ENCODE measurements at places on chromosomes 5 and 9. TPM values are rescaled to one million over a fixed set of nuclear protein-coding genes. Genes with fewer than 3 reads are reported as not detected.

GRCh38 chr9:69768716-69769115, 8.9 kb upstream of the PTAR1 start:
- no peaks in the 10 kb centered on the region for H3K4me1 ChIP-seq
- no peak overlapping the region for H3K27ac ChIP-seq
- H3K4me3 ChIP-seq: no peak overlapping the region
- no peak for DNase-seq
- no peaks in the 10 kb centered on the region for H3K27me3 ChIP-seq

DNA sequence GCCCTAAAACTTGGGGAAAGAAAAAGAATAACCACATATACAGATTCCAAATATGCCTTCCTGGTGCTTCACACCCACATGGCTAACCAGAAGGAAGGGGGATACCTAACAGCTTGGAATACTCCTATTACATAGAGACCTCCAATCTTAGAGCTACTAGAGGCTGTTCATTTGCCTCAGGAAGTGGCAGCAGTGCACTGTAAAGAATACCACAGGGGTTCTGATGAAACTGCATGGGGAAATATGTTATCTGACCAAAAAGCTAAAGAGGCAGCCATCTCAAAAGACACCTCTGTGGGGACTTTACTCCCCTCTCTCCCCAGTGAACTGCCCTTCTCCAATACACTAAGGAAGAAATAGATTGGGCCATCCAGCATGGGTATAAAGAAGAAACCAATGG, 66.4 kb downstream of the CDKN2A start:
- H3K4me1 ChIP-seq: no peaks in the 10 kb centered on the region
- H3K27ac ChIP-seq: no peak overlapping the region
- DNase-seq: no peak
- no peaks in the 10 kb centered on the region for H3K27me3 ChIP-seq

Gene PTGDS
- total RNA-seq: 39.5 TPM

- peak overlapping the region; percentile 57 for H3K4me3 ChIP-seq
- H3K4me1 ChIP-seq: peaks cover 18% of the 10 kb centered on the region
- H3K36me3 ChIP-seq: no peaks in the 10 kb centered on the region
- H3K27ac ChIP-seq: peak overlapping the region; percentile 66
Measured at GRCh38 chr5:98770911-98771322, 2.5 kb upstream of the RGMB start.

GRCh38 chr9:36930941-36931340, 103.1 kb downstream of the PAX5 start:
- no peak overlapping the region for H3K27ac ChIP-seq
- DNase-seq: no peak
- H3K36me3 ChIP-seq: no peaks in the 10 kb centered on the region
- no peak overlapping the region for H3K4me3 ChIP-seq
- no peaks in the 10 kb centered on the region for H3K4me1 ChIP-seq

Gene FOXD4L5
- total RNA-seq: 0.54 TPM

GRCh38 chr5:112682621-112683061, 55.0 kb upstream of the APC start:
- H3K4me3 ChIP-seq: no peak overlapping the region
- H3K36me3 ChIP-seq: no peaks in the 10 kb centered on the region
- H3K27ac ChIP-seq: no peak overlapping the region
- H3K27me3 ChIP-seq: no peaks in the 10 kb centered on the region

GRCh38 chr5:107456281-107456715, 214.4 kb downstream of the EFNA5 start:
- H3K4me1 ChIP-seq: no peaks in the 10 kb centered on the region
- H3K4me3 ChIP-seq: no peak overlapping the region
- no peak overlapping the region for H3K27ac ChIP-seq
- H3K36me3 ChIP-seq: no peaks in the 10 kb centered on the region
- no peaks in the 10 kb centered on the region for H3K27me3 ChIP-seq
- DNase-seq: no peak

DNA sequence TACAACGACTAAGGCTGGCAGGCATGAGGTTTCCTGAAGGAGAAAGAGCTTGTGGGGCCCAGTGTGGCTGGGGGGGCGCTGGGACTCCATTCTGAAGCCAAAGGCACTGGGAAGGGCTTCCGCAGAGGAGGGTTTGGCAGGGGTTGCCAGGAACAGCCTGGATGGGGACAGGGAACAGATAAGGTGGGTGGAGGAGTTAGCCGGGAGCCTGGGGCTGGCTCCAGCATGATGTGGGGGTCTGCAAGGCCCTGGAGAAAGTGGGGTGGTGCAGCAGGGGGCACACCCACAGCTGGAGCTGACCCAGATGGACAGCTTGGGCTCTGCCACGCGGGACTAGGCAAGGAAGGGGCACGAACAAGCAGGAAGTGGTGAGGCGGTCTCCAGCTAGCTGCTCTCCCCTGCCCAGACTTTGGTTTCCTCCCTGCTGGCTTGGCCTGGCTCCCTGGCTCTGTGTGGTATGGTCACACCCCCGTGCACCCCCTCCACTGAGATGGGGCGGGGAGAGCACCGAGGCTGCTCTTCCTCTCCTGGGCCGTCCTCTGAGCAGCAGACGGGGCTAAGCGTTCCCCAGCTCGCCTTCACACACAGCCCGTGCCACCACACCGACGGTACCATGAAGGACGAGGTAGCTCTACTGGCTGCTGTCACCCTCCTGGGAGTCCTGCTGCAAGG, at the start of gene LTC4S:
Gene LTC4S (plus strand): TSS at position 519 of the 672 bp plus-strand sequence. CDS start 95 bp downstream, at position 614.
- H3K4me3 ChIP-seq: no peak within 1 kb of the TSS
- H3K27me3 ChIP-seq: no peaks in the 10 kb centered on the region
- peak; percentile 82 for DNase-seq
- H3K4me1 ChIP-seq: peaks cover 27% of the 10 kb centered on the region
- peak within 1 kb of the TSS; percentile 90 for H3K27ac ChIP-seq

DNA sequence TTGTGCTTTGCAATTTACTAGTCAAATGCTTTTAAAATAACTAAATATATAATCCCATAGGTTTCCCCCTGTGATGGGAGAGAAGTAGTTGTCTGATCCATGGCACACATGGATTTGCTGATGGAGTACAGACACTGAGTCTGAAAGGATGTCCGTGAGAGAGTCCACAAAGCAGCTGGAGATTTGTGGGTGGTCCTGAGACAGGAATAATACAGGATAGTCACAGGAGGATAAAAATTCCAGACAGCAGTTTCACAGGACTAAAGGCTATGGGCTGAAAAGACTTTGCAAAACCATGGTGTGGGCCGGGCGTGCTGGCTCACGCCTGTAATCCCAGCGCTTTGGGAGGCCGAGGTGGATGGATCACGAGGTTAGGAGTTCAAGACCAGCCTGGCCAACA, 58.7 kb upstream of the ZFR start:
- peaks cover 15% of the 10 kb centered on the region for H3K4me1 ChIP-seq
- no peak overlapping the region for H3K27ac ChIP-seq
- H3K4me3 ChIP-seq: no peak overlapping the region
- no peaks in the 10 kb centered on the region for H3K27me3 ChIP-seq
- no peaks in the 10 kb centered on the region for H3K36me3 ChIP-seq
- DNase-seq: no peak

DNA sequence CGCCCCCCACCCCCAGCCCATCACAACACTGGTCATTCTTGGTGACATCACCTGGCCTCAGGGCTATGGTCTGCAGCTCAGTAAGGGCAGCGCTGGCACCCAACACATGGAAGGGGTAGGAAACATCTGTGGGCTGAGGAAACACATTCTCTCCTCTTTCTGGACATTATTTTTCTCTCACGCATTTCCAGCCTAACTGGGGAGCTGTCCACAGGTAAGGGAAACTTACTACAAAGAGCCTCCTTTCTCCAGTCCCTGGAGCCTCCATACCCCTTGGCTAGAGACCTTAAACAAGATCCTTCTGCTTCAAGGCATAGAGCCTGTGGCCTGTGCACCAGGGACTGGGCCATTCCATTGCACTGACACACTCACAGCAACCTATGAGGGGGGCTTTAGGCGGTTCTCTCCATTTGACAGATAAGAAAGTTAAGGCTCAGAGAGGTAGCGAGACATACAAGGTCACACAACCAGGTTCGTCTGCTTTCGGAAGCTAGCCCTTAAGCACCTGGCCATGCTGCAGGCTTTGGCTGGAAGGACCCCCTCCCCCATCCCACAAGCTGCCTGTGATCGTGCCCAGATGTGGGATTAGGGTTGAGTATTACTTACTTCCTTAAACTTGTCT, 40.7 kb downstream of the CXXC5 start:
- H3K4me1 ChIP-seq: peaks cover 64% of the 10 kb centered on the region
- no peak overlapping the region for H3K27ac ChIP-seq
- H3K36me3 ChIP-seq: peaks cover 4% of the 10 kb centered on the region
- H3K27me3 ChIP-seq: no peaks in the 10 kb centered on the region

DNA sequence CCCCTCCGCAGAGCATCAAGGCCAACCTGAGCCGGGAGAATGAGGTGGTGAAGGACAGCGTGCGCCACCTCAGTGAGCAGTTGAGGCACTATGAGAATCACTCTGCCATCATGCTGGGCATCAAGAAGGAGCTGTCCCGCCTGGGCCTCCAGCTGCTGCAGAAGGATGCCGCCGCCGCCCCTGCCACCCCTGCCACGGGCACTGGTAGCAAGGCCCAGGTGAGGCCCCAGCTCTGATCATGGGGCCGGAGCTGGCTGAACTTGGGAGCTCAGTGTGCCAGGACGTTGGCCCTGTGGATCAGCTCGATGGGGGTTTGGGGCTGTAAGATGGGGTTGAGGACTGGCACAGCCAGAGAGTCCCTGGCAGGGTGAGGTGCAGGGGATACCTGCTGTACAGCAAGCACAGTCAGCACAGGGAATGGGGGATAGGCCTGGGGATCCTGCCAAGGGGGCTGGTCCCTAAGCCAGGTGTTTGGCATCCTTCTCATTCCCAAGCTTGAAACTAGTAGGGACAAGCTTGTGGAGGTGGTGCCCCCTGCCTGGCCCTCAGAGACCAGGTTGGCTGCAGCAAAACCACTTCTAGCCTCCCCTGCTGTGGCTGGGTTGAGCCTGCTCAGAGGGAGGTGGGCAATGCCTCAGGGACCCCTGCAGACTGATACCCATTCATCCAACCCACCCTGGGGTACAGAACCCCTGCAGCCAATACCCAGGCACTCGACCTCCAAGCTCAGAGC, 22.5 kb downstream of the OLFML2A start:
- no peak overlapping the region for H3K27ac ChIP-seq
- H3K4me1 ChIP-seq: peaks cover 40% of the 10 kb centered on the region
- DNase-seq: no peak
- H3K4me3 ChIP-seq: no peak overlapping the region
- H3K36me3 ChIP-seq: no peaks in the 10 kb centered on the region

DNA sequence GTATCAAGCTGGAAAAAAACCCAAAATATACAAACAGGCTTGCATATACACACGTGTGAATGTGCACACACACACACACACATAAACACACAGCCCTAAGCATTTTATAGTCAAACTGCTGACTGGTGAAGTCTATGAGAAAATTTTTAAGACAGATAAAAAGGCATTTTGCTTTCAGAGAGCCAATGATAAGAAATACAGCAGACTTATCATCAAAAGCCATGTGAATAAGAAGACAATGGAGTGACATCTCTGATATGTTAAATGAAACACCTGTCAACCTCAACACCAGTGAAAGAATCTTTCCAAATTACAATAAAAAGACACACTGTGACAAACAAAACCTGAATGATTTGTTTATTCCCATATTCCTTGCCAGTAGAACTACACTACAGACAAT, 233.3 kb downstream of the CDH9 start:
- no peaks in the 10 kb centered on the region for H3K4me1 ChIP-seq
- no peak for DNase-seq
- H3K27me3 ChIP-seq: no peaks in the 10 kb centered on the region
- no peak overlapping the region for H3K4me3 ChIP-seq
- H3K27ac ChIP-seq: no peak overlapping the region

GRCh38 chr5:56685503-56686217, 129.7 kb upstream of the MAP3K1 start:
- no peaks in the 10 kb centered on the region for H3K36me3 ChIP-seq
- DNase-seq: no peak
- H3K27ac ChIP-seq: no peak overlapping the region
- H3K4me1 ChIP-seq: peaks cover 11% of the 10 kb centered on the region
- no peak overlapping the region for H3K4me3 ChIP-seq

GRCh38 chr5:120771202-120771601, 307.1 kb downstream of the PRR16 start:
- no peak overlapping the region for H3K4me3 ChIP-seq
- no peak for DNase-seq
- no peak overlapping the region for H3K27ac ChIP-seq
- H3K27me3 ChIP-seq: no peaks in the 10 kb centered on the region

Gene AK8
- total RNA-seq: 9.9 TPM

Gene CAMK4
- 2.5 TPM for total RNA-seq

- no peak for DNase-seq
- no peak overlapping the region for H3K27ac ChIP-seq
- no peak overlapping the region for H3K4me3 ChIP-seq
- H3K4me1 ChIP-seq: peaks cover 21% of the 10 kb centered on the region
- H3K36me3 ChIP-seq: peaks cover 4% of the 10 kb centered on the region
- H3K27me3 ChIP-seq: no peaks in the 10 kb centered on the region
Measured at GRCh38 chr5:150406103-150406722, 6.5 kb downstream of the CD74 start.

Gene MEF2C
- 51.0 TPM for total RNA-seq

DNA sequence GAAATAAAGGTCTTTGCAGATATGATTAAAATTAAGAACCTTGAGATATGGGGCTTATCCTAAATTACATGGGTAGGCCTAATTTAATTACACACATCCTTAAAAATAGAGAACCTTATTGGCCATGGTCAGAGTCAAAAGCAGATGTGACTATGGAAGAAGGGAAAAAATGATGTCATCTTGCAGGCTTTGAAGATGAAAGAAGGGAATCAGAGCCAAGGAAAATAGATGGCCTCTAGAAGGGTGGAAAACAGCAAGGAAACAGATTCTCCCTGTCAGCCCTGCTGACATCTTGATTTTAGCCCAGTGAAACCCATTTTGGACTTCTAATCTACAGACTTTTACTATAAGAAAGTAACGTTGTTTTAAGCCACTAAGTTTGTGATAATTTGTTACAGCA, 37.6 kb upstream of the KCNN2 start:
- H3K4me1 ChIP-seq: no peaks in the 10 kb centered on the region
- H3K27ac ChIP-seq: no peak overlapping the region
- no peak for DNase-seq
- no peaks in the 10 kb centered on the region for H3K36me3 ChIP-seq
- no peaks in the 10 kb centered on the region for H3K27me3 ChIP-seq

Gene RUSC2
- 28.2 TPM for total RNA-seq

Gene KCNIP1
- not detected for total RNA-seq

Gene NR5A1
- total RNA-seq: not detected

- DNase-seq: no peak
- no peak overlapping the region for H3K27ac ChIP-seq
- no peaks in the 10 kb centered on the region for H3K36me3 ChIP-seq
- no peaks in the 10 kb centered on the region for H3K27me3 ChIP-seq
- H3K4me1 ChIP-seq: no peaks in the 10 kb centered on the region
Measured at GRCh38 chr9:134620751-134621557, 20.6 kb upstream of the COL5A1 start.

Gene FBP2
- total RNA-seq: not detected
